C1 segment of cervical spinal cord (tissue), 14 donors: ENCODE measurements at places on chromosomes 4 and X.

GRCh38 chr4:32189788-32190187 lies 1469.6 kb downstream of the PCDH7 start:
- DNase-seq, result no peak

DNA sequence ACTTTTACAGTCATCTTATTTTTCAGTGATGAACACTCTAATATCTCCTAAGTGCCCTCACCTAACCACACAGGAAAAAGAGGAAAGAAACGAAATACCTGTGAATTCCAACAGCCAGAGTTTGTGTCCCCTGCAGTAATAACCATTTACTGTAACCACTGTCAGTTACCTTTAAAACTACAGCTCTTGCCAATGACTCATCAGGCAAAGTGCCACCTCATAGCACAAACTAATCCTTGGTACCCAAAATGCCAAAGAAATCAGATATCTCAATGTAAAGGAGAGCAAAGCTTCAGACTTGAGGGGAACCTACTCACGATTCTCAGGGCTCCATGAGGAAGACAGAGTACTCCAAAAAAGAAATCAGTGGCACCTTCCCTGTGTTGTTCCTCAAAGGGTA lies 146.5 kb downstream of the NDST3 start:
- no peak for DNase-seq

DNA sequence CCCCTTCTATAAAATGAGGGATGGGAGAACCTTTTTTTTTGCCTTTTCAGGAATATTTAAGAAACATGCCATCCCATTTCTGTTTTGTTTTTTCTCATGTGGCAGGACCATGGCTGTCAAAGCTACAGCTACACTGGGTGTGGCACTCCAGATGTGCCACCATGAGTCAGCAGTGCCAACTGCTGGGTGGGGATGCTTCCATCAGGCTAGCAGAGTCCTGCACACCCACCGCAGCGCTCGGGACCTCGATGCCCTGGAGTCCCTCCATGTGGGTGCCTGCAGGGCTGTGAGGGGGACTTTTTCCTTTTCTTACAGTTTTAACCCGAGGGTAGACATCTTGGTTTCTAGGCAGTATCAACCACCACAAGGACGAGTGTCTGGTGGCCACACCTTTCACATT lies 352.6 kb downstream of the NR3C2 start:
- no peak for DNase-seq

DNA sequence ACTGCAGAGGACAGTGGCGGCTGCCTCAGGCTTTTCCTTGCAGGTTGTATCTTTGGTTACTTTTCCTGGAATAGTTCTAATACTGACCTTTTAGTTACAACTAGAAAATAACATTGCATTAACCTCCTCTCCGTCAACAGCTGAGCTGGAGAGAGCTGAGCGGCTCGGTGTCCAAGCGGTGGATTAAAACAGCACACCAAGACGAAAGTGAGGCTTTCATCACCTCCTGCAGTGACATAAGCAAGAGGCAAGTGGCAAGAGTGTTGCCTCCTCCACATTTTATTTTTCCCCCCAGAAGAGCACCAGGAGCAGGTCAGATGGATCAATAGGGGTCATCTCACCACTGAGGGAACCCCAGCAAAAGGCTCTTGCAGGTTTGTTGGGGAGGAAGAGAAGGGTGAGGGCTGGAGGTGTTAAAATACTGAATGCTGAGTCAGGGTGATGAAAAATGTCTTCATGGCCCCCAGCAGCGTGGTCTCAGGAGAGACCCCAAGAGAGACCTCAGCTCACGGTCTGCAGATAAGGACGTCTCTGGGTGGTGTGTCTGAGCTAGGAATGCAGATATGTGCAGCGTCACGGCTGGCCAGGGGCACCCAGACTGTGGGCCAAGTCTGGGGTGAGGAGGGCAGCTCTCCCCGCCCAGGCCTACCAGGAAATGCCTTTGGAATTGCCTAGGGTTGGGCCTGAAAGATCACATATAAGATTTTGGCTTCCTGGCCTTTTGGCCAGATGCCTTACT lies 50.3 kb downstream of the CASP3 start:
- DNase-seq, result no peak

- no peak for DNase-seq
Observed at GRCh38 chr4:185955826-185956543, 113.0 kb upstream of the TLR3 start.

- no peak for DNase-seq
Observed at GRCh38 chr4:155599596-155599995, 67.1 kb upstream of the GUCY1A1 start.

GRCh38 chrX:54794028-54794427 lies 4.0 kb downstream of the ITIH6 start:
- DNase-seq, result no peak

DNA sequence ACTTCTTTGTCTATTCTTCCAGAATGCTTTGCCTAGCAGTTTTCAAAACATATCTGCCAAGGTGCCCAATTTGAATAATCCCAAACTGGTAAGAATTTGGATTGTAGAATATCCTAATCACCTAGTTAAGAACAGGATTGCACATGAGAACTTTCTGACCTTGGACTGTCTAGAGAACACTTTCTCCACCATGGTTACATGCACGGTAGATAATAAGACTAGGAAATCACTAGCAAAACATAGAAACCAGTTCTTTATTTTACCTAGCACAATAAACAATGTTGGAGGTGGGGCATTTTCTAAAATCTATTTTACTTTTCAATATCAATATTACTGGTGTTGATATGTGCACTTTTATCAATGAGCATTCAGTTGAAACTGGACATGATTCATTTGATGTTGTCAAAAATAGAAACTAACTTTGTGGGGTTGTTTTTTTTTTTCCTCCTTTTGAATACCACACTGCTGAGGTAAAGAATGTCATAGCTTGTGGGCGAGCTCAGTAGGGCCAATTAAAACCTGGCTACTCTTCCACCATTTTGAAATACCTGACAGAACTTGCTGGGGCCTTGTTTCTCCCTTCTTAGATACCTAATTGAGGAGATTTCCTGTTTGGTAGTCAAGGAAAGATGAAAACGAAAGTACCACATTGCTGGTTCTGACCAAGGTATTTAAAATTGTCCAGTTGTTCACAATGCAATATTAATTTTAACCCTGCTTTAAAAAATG lies 10.4 kb downstream of the MID1IP1 start:
- no peak for DNase-seq

DNA sequence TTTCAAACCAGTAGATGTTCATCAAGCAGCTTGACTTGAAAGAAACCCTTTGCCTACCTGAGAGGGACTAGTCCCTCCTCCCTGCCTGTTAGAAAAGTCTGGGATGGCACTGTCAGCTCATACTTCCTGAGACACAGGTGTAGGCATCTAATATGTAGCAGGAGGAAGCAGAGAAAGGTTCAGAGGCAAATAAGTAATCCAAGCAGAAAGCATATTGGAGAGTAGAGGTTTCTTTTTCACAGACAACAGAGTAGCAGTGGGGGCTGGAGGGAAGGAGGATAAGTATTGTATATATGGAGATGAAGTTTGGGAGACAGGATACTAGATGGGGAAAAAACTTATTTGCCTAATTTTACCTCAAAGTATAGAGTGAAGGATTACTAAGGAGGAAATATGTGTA lies 81.5 kb downstream of the FNIP2 start:
- DNase-seq, result no peak

DNA sequence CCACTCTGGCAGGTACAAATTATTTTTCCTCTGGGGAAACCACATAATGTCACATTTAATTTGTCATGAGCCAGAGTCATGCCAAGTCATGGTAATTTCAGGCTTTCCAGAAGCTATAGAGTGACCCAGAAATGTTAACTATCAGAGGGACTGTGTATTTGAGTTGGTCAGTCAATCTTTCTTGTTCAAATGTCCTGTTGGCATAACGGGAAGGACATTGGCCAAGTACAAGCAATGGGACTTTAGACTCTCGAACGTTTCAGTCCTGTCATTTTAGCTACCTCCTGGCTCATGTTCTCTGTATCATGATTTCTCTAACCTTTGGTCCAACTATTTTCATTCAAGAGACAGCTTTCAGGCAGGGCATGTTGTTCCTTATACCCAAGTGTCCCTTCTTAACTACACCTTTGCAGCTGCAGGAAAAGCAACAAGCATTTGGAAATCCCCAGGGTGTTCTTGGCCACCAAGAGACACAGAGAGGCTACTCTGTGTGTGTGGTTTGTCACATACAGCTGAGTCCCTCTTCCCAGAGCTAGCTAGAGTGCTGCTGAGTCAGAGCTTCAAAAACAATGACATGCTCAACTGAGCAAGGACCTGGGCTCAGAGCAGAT lies 142.6 kb downstream of the EGF start:
- DNase-seq, result no peak

DNA sequence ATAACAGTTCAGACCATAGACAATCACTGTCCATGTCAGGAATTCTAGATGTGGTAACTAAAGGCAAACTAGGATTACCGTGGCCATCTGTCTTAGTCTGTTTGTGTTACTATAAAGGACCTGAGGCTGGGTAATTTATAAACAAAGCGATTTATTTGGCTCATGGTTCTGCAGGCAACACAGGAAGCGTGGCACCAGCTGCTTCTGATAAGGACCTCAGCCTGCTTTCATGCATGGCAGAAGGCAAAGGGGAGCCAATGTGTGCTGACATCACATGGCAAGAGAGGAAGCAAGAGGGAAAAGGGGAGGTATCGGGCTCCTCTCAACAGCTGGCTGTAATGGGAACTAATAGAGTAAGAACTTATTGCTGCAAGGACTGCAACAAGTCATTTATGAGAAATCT lies 376.7 kb downstream of the GPM6A start:
- no peak for DNase-seq

GRCh38 chr4:8843597-8843996 lies 28.0 kb downstream of the HMX1 start:
- no peak for DNase-seq

GRCh38 chr4:53586121-53586816 lies 5.0 kb downstream of the LNX1 start:
- no peak for DNase-seq

- DNase-seq, result no peak
Observed at GRCh38 chr4:132275583-132276121, 873.4 kb upstream of the PCDH10 start.

- no peak for DNase-seq
Observed at GRCh38 chr4:55027596-55027995, 97.8 kb downstream of the KDR start.

DNA sequence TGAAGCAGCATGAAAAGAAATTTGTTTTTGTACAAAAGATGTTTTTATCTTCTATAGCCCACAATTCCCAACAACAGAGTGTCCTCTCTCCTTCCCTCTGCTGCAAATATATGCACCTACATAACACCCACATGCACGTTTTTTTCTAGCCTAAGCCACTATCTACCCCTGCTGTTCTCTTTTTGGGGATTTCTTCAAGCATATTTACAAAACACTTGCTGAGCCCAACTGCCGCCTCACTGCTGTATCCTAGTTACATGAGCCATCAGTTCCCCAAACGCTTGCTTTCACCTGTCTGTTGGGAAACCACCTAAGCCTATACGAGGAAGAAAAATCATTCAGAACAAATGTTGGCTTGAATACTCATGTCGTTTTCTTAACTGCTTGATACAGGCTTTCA lies 127.2 kb downstream of the CHRNA9 start:
- no peak for DNase-seq

GRCh38 chr4:189377569-189377968 lies 563.1 kb upstream of the FRG1 start:
- no peak for DNase-seq

- DNase-seq, result no peak
Observed at GRCh38 chr4:61462451-61463326, 262.6 kb downstream of the ADGRL3 start.

DNA sequence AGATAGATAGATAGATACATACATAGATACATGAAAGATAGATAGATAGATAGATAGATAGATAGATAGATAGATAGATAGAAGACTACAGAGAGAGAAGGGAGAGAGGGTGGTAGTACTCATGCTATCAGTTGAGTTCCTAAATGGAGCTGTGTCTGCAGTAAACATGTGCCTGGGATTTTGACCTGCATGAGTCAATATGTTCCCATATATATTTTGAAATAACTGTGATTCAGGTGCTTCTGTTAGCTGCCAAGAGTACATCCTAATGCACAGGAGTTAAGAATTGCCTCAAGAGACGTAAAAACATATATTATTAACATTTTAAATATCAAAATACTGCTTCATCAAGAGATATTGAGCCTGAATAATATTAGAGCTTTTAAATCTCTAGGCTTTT lies 379.4 kb downstream of the GRXCR1 start:
- DNase-seq, result no peak

DNA sequence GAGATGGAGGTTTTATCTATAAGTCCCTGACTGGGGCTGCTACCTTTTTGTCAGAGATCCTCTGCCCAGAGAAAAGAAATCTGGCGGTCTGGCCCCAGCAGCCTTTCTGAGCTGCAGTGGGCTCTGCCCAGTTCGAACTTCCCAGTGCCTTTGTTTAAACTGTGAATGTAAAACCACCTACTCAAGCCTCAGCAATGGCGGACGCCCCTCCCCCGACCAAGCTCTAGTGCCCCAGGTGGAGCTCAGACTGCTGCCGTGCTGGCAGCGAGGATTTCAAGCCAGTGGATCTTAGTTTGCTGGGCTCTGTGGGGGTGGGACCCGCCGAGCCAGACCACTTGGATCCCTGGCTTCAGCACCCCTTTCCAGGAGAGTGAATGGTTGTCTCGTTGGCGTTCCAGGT lies 121.8 kb downstream of the TSPAN5 start:
- DNase-seq, result no peak

DNA sequence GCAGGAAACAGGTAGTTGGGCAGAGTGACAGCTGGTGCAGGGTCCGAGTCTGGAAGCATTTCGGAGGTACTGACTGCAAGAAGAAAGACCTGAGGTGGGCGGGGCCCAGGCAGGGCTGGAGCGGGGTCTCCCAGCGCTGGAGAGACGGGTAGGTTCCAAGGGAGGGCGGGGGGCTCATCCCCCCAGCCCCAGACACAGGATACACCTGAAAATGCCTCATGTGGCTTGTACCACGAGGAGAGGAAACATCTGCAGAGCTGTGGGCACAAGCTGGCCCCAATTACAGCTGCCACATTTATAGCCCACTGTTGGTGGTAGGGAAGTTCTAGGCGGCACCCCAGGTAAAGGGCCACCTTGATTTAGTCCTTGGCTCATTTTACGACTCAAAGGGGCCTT lies 38.0 kb downstream of the ELF4 start:
- no peak for DNase-seq

- DNase-seq, result no peak
Observed at GRCh38 chrX:74835566-74835965, 89.7 kb downstream of the NEXMIF start.

- no peak for DNase-seq
Observed at GRCh38 chr4:153731239-153731638, 28.6 kb downstream of the RNF175 start.

DNA sequence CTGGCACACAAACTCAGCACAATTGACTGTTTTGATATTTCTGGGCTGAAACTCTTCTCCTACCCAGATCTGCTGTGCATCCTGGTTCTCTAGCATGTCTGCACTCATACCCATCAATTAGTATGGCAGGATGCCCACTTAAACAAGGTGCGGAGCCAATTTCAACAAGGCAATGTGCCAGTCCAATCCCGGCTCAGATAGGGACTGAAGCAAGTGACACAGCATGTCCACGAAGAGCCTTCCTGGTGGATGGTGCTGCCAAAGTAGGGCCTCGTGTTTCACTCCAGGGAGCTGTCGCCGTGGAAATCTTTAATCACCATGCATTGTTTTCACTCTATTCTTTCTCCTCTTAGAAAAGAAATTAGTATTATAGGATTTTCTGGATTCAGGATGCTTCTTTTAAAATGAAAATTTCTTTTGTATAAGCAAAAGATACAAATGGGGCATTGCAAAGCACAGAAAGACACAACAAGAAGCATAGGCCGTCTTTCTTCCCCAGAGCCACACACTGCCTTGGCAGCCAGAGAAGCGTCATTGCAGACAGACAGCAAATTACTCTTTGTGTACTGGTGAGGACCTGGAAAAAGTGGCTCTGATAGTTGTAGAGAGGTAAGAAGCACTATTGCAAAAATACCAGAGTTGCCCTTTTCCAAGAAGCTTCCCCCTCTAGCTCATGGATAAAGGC lies 40.6 kb upstream of the LSM6 start:
- DNase-seq, result no peak
